Spleen (tissue), 13 donors: ENCODE measurements at places on chromosomes 2 and 18.
A peak's percentile ranks its signal among the peaks of the same experiment; 100 is the strongest.

GRCh38 chr2:57693177-57693576 is 353.4 kb upstream of the VRK2 start:
- H3K4me3 ChIP-seq, result no peak overlapping the region
- no peaks in the 10 kb centered on the region for H3K36me3 ChIP-seq
- H3K27me3 ChIP-seq, result no peaks in the 10 kb centered on the region
- no peak overlapping the region for H3K27ac ChIP-seq
- no peak for DNase-seq

DNA sequence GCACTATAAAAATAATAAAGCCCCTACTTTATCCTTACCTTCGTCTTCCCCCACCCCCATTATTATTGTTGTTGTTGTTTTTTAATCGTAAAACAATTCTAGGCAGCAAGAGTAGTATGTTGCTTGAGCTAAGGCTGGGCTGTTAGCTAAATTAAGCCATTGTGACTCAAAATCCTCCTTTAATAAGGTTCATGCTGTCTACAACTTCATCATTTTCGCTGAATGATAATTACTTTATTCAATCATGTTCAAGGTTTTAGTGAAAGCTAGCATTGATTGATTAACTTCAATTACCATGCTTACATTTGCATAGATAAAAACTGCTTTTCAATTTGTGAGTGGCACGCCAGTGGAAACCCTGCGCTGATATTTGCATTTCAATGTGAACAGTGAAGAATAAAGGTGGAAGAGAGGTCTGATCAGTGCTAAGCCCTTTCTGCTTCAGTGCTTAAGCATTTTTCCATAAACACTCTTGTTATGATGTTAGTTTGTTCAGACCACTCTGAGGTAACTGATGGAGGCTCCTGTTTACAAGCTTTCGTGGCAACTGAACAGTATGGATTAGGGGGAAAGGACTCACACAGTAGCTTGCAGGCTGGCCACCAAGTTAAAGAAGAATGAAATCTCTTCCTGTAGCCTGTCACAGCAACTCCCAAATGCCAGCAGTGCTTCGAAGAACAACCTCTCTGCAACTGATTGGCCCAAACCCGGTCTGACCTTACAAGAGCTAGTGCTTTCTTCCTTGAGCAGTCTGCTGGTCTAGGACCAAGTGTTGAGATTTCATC is 156.8 kb downstream of the GPD2 start:
- no peaks in the 10 kb centered on the region for H3K36me3 ChIP-seq
- DNase-seq, result no peak
- H3K4me3 ChIP-seq, result no peak overlapping the region
- H3K4me1 ChIP-seq, result peaks cover 4% of the 10 kb centered on the region
- H3K27ac ChIP-seq, result no peak overlapping the region
- H3K27me3 ChIP-seq, result no peaks in the 10 kb centered on the region

- DNase-seq, result no peak
- H3K4me1 ChIP-seq, result no peaks in the 10 kb centered on the region
- H3K4me3 ChIP-seq, result peak overlapping the region; percentile 40
- no peaks in the 10 kb centered on the region for H3K36me3 ChIP-seq
- H3K27ac ChIP-seq, result no peak overlapping the region
Measured at GRCh38 chr18:7116792-7117389, 706 bp downstream of the LAMA1 start.

GRCh38 chr2:64461271-64462058 is 7.5 kb downstream of the LGALSL start:
- no peak for DNase-seq
- no peaks in the 10 kb centered on the region for H3K27me3 ChIP-seq
- H3K27ac ChIP-seq, result no peak overlapping the region
- H3K4me1 ChIP-seq, result no peaks in the 10 kb centered on the region

- H3K4me3 ChIP-seq, result no peak overlapping the region
- no peaks in the 10 kb centered on the region for H3K4me1 ChIP-seq
- H3K27me3 ChIP-seq, result no peaks in the 10 kb centered on the region
Measured at GRCh38 chr2:164146441-164146840, 410.6 kb upstream of the FIGN start.

- no peak overlapping the region for H3K27ac ChIP-seq
- no peak overlapping the region for H3K4me3 ChIP-seq
- no peaks in the 10 kb centered on the region for H3K27me3 ChIP-seq
- no peaks in the 10 kb centered on the region for H3K4me1 ChIP-seq
- H3K36me3 ChIP-seq, result no peaks in the 10 kb centered on the region
Measured at GRCh38 chr2:178202927-178203326, 8.6 kb downstream of the OSBPL6 start.

DNA sequence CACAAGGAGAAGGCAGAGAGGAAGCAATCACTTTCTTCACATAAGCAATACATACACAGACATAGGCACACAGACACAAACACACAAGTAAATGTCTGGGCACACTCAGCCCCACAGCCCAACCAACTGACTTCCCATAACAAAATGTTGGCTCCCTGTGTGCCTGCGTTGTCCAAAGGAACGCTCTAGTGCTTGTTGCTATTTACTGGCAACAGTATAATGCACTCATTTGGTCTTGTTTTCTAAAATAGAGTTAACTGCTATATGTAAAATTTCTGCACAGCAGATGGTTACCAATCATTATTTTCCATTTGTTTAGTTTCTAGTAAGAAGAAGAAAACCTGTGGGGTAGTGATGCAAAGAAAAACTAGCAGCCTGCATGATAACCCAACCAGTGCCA is 16.5 kb downstream of the FIGN start:
- no peaks in the 10 kb centered on the region for H3K4me1 ChIP-seq
- H3K36me3 ChIP-seq, result no peaks in the 10 kb centered on the region
- DNase-seq, result no peak
- H3K27ac ChIP-seq, result no peak overlapping the region

DNA sequence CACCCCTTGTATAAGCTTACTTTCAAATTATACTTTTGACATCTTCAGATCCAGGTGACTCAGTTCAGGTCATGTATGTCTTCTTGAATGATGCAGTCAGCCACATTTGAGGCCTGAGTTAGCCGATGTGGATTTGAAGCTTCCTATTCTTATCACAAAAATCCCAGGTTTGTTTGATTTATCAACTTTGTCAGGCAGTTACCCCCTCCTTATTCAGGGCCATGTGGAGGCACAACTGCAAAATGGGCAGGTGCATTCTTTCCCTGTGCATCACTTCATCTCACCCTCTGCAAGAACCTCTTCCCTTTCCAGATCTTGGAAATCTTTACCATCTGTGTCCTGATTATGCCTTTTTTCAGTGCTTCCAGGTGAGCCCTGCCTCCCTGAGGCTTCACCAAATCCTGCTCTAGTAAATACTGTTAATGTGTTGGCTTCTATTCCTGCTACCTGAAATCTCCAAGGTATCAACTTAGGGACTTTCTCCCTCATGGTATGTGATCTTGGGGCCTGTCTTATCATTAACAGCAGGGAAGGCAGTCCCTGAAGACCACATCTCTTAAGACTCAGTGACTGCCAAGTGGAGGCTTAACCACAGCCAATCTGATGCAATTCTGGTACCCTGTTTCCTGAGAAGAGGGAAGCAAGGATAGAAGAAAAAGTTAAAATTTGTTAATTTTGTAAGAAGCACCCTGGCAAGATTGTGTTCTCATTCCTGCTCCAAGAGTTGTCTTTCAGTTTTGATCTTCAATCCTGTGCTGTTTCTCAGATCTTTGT is 9.4 kb upstream of the ARHGAP28 start:
- H3K4me1 ChIP-seq, result no peaks in the 10 kb centered on the region
- no peak overlapping the region for H3K27ac ChIP-seq
- H3K4me3 ChIP-seq, result no peak overlapping the region
- DNase-seq, result no peak
- H3K36me3 ChIP-seq, result no peaks in the 10 kb centered on the region
- no peaks in the 10 kb centered on the region for H3K27me3 ChIP-seq

DNA sequence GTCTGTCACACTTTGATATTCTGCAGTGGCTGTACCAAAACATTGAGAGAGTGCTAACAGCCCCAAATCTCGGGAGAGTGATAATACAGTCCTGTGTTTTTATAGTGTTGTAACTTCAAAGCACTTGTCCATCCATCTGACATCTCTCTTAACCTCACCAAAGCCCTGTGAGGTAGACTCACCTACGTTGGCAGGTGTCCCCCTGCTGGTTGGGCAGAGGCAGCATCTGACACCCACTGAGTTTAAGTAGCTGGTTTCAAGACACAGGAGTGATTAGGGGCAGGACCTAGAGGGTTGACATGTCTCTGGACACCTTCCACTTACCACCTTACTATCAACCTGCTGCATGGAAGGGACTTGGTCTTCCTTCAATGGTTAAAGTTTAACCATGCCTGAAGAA is 22.9 kb downstream of the COLEC12 start:
- H3K4me3 ChIP-seq, result no peak overlapping the region
- H3K4me1 ChIP-seq, result no peaks in the 10 kb centered on the region
- no peak overlapping the region for H3K27ac ChIP-seq
- peaks cover 4% of the 10 kb centered on the region for H3K27me3 ChIP-seq
- H3K36me3 ChIP-seq, result no peaks in the 10 kb centered on the region
- no peak for DNase-seq

GRCh38 chr18:78445880-78446279 is 533.7 kb upstream of the SALL3 start:
- no peak overlapping the region for H3K4me3 ChIP-seq
- DNase-seq, result no peak
- no peaks in the 10 kb centered on the region for H3K36me3 ChIP-seq
- no peaks in the 10 kb centered on the region for H3K4me1 ChIP-seq
